SJCRH30 (cell line): ENCODE measurements at places on chromosomes 7 and 10. TPM values are rescaled to one million over a fixed set of nuclear protein-coding genes. Genes with fewer than 3 reads are reported as not detected.

The SFTPA1 gene
- total RNA-seq: not detected in 2 replicates

The SLC29A3 gene
- total RNA-seq: 1.6 and 1.8 TPM in 2 replicates

The SCART1 gene
- 0.13 and 0.34 TPM in 2 replicates for total RNA-seq

The ACTA2 gene
- total RNA-seq: 0.48 and 0.95 TPM in 2 replicates

DNA sequence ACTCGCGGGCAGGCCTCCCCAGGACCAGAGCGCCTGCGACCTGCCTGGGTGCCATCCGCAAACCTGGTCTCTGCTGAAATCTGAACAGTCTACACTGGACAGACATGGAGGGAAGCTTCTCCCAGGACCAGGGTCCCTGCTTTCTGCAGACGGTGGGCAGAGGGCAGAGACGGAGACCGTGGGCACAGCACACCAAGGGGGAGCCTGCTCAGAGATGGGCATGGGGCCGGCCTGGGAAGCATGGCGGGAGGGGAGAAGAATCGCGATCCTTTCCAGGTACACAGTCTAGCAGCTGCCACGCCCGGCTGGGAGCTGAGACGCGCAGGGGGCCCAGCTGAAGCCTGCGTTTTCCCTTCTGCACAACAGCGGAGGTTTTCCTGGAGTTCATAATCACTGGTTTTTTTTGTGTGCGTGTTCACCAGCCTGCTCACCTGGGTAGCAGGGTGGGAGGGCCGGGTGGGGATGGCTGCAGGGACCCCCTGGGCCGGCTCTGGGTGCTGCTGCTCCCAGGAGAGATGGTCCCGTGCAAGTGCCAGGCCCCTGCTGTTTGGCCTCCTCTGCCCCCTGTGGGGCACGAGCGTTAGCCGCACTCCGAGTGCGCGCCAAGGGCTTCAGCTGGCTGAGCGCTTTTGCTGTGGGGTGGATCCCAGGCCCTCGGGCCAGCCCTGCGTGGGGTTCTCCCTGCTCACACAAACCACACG, 448.8 kb downstream of the DNAJB6 start:
- no peaks in the 10 kb centered on the region for H3K4me1 ChIP-seq
- no peak overlapping the region for H3K4me3 ChIP-seq
- no peaks in the 10 kb centered on the region for H3K36me3 ChIP-seq
- H3K27me3 ChIP-seq: no peaks in the 10 kb centered on the region
- no peak for DNase-seq
- H3K27ac ChIP-seq: no peak overlapping the region
